WTC11 (cell line): ENCODE measurements at places on chromosomes 5 and 9. TPM values are rescaled to one million over a fixed set of nuclear protein-coding genes. Genes with fewer than 3 reads are reported as not detected.

DNA sequence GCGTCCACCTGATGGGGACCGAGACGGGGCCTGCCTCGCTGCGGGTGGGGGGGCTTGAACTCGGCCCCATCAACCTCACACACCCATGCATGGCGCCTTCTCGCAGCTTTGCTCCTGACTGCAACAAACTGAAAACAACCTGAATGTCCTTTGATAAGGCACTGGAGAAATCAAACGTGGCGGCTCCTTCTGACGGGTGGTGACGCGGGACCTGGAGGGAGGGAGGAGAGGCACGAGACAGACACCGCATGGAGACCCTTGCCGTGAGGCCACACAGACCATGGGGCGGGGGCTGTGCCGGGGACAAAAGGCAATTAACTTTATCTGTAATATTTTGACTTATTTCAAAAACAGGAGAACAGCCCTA lies 48.6 kb downstream of the NACC2 start:
- DNase-seq = no peak
- peak overlapping the region; percentile 49; the same call in 1 of the 2 replicates for H3K27ac ChIP-seq
- H3K4me1 ChIP-seq = peaks cover 6% of the 10 kb centered on the region
- no peaks in the 10 kb centered on the region for H3K36me3 ChIP-seq
- H3K4me3 ChIP-seq = no peak overlapping the region

- H3K4me1 ChIP-seq = peaks cover 23% of the 10 kb centered on the region
- no peak overlapping the region for H3K27ac ChIP-seq
- H3K4me3 ChIP-seq = no peak overlapping the region
- H3K27me3 ChIP-seq = peaks cover 25% of the 10 kb centered on the region
Observed at GRCh38 chr9:131276891-131277286, 579 bp upstream of the FAM78A start.

- no peaks in the 10 kb centered on the region for H3K36me3 ChIP-seq
- H3K27ac ChIP-seq = no peak overlapping the region
- no peak overlapping the region for H3K4me3 ChIP-seq
- H3K27me3 ChIP-seq = no peaks in the 10 kb centered on the region
- DNase-seq = no peak
- H3K4me1 ChIP-seq = peaks cover 10% of the 10 kb centered on the region; the same call in 1 of the 2 replicates
Observed at GRCh38 chr9:81224166-81225081, 464.9 kb downstream of the TLE1 start.

GRCh38 chr9:132109291-132109690 lies 29.6 kb upstream of the MED27 start:
- H3K4me1 ChIP-seq = peaks cover 11% of the 10 kb centered on the region
- H3K27ac ChIP-seq = no peak overlapping the region
- no peak for DNase-seq
- no peak overlapping the region for H3K4me3 ChIP-seq
- no peaks in the 10 kb centered on the region for H3K36me3 ChIP-seq

DNA sequence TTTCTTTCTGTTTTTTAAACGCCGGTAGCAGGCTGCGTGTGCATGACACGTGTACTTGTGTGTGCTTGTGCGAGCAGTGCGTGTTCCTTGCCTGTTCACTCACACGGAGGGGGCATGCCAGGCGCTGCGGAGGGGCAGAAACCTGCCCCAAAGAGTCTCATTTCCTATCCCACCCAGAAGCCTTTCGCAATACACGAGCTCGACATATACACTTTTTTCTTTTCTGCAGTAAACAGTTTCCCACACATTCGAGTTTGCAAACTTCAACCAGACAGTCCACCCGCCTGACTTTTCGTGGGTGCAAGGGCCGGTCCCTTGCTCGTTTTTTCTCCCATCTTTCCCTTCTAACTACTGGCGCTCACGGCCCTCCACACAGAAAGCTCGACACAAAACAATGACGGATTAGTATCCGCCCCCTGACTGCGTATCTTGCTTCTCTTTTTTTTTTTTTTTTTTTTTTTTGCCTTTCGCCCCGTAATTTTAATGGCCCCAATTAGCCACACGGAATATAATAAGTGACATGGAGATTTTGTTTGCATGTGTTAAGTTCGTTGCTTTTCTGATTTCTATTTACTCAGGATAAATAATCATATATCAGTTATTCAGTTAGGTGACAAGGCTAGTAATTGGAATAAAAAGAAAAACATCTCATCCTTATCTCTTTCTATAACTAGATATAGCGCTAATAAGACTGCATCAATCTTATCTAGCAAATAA lies 5.3 kb upstream of the OTP start:
- H3K27me3 ChIP-seq = peaks cover 99% of the 10 kb centered on the region
- peak overlapping the region; percentile 38 for H3K4me3 ChIP-seq
- no peaks in the 10 kb centered on the region for H3K36me3 ChIP-seq
- no peak for DNase-seq

- DNase-seq = no peak
- peaks cover 65% of the 10 kb centered on the region for H3K4me1 ChIP-seq
- peak overlapping the region; percentile 55 for H3K4me3 ChIP-seq
- no peaks in the 10 kb centered on the region for H3K27me3 ChIP-seq
- H3K36me3 ChIP-seq = no peaks in the 10 kb centered on the region
Observed at GRCh38 chr9:2158766-2159430, 143.8 kb downstream of the SMARCA2 start.

The FAM221B gene
- 0.11 TPM in 1 of 3 replicates, not detected in the others for total RNA-seq

The FSD1L gene
- 4.5 to 5.3 TPM (median 4.6 TPM) in 3 replicates for total RNA-seq

The GFI1B gene
- 0.41 to 0.78 TPM (median 0.77 TPM) in 3 replicates for total RNA-seq

The SPINK5 gene
- total RNA-seq = 5.9 to 10.5 TPM (median 8.4 TPM) in 3 replicates
